ENCODE measurements at places on chromosomes 5 and 9.

DNA sequence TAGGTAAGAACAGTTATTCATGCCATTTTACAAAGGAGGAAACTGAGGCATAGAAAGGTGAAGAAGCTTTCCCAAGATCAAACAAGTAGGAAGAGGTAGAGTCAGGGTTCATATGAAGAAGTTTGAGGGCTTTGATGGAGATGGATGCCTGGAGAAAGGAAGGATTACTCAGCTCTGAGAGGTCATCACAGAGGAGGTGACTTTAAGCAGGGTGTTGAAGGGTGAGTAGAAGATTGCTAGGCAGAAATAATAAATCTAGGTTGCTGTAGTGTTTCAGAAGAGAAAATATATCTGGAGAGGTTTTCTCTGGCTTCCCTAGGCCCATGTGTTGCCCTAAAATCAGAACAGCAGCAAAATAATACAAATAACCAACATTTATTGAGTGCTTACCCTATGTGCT, 196.3 kb downstream of the PALM2AKAP2 start:
- DNase-seq, result no peak

GRCh38 chr5:69414885-69415583, at the start of gene MARVELD2:
Gene MARVELD2 (plus strand): TSS chr5:69415116. CDS start chr5:69419386, 4,270 bp downstream.
- DNase-seq, result peak; percentile 81

DNA sequence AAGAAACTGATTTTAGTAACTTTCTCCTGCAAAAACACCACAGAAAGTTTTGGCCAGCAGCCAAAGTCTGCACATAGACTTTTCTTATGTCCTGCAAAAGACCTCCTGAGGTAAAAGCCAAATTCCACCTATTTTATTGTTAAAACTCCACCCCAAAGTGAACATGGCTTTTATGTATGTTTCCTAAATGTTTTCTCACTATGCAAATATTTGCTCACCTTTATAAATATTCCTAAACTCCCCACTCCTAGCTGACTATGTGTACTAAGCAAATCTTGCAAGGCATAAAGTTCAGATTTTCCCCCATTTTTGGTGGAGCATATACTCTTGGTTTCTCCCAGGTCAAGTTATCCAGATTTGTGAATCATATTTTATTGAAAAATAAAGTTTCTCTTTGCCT, 446.2 kb downstream of the DNAH5 start:
- DNase-seq, result no peak

GRCh38 chr5:36325196-36325595, 23.5 kb upstream of the RANBP3L start:
- DNase-seq, result no peak

- no peak for DNase-seq
Observed at GRCh38 chr9:109859447-109859846, 79.4 kb downstream of the PALM2AKAP2 start.

DNA sequence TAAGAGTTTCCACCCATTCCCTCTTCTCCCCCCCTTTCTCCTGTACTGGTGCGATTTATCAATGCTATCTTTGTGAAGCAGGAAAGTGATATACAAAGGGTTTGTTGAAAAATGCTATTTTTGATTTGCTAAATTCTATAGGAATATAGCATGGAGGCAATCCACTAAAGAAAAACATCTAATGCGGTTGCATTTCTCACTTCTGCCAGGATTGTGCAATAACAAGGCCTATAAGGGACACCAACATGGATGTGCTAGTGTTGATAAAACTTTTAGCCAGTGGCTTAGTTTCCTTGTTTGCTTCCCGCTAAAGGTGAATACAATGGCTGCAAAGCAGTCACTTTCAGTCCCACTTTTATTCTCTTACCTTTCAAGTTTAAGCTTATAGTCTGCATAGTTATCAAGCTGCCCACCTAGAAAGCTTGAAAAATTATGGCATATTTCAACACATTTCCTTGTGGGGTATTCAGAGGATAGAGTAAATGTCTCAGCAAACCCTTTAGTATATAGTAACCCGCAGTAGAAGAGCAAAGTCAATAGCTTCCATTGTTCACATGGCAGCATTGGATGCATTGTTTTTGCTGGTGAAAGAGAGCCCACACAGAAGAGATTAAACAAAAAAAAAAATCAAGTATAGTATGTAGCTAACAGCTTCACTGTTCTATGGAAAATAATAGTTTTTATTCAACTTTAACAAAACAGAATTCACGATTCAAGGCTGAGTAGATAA, 674.6 kb upstream of the SEMA6A start:
- DNase-seq, result no peak

- DNase-seq, result no peak
Observed at GRCh38 chr5:176857216-176857893, 41.8 kb downstream of the HK3 start.

DNA sequence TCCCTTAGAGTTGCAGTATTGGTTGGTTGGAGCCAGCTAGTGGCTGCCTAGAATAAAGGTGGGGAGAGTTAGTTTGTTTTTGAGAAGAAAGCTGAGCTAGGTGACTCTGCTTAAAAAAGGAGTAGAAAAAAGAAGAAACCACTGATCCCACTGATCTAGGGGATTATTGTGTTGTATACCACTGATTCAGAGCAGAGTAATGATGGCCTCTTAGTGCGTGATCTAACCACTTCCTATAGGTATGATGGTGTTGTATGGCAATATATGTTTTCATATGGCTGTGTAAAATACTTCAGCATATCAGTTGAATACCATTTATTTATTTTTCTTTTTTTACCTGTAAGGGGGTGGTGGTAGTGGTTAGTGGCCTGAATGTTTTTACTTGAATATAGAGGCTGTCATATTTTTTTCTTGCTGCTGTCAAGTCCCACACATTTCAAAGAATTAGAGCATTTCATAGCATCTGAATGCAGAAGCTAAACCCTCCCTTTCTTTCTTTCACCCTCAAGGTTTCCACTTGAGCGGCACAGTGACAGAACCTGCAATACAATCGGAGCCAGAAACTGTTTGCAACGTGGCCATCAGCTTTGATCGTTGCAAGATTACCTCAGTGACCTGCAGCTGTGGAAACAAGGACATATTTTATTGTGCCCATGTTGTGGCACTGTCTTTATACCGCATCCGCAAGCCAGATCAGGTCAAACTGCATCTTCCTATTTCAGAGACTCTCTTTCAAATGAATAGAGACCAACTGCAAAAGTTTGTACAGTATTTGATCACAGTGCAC, 140.3 kb downstream of the ZSWIM6 start:
- no peak for DNase-seq

- DNase-seq, result no peak
Observed at GRCh38 chr5:75603371-75603770, 7.9 kb upstream of the ANKDD1B start.

- no peak for DNase-seq
Observed at GRCh38 chr9:110588296-110588695, 8.8 kb upstream of the SVEP1 start.

GRCh38 chr5:149157330-149157729, 16.0 kb downstream of the ABLIM3 start:
- no peak for DNase-seq

DNA sequence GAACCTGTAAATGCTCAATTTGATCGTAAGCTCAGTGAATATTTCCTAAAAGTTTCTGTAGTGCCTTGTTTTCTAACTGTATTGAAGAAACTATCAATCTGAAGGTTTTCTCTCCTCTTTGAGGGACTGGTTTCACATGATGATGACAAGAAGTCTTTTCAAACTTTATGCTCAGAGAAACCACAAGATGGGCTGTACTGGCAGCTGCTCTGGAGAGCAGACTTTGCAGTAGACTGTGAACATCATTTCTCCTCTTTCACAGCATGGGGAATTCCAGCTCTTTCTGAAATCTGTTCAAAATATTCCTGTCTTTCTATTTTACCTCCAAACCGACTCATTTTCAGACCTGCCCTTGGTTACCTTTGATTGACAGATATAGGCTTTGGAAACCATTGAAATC, 194.4 kb downstream of the IZUMO3 start:
- DNase-seq, result no peak

GRCh38 chr5:172688349-172689217, 47.5 kb downstream of the NEURL1B start:
- DNase-seq, result no peak

GRCh38 chr5:68499987-68500386, 284.4 kb downstream of the PIK3R1 start:
- no peak for DNase-seq

GRCh38 chr5:18653216-18653752, 1019.0 kb downstream of the TAF11L14 start:
- DNase-seq, result no peak

GRCh38 chr9:99748266-99748665, 73.4 kb upstream of the NR4A3 start:
- DNase-seq, result no peak

GRCh38 chr9:87684627-87685219, 41.2 kb upstream of the CTSL start:
- DNase-seq, result peak; percentile 84

DNA sequence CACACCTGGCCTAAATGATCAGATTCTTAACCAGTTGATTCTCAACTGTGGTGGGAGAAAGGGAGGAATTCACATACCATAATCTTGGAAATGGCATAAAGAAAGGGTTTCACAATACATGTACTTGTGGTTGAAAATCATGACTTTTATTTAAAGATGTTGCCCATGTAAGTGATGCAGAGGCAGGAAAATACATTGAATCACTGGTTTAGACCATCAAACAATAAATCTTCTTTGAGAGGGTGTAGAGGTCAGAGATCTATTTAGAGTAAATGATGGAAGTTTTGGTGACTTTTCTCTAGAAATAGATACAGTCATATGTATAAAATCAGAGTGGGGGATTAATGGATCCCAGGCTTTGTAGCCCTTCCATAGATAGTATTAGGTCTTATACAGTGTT, 15.4 kb downstream of the NDUFS4 start:
- no peak for DNase-seq

DNA sequence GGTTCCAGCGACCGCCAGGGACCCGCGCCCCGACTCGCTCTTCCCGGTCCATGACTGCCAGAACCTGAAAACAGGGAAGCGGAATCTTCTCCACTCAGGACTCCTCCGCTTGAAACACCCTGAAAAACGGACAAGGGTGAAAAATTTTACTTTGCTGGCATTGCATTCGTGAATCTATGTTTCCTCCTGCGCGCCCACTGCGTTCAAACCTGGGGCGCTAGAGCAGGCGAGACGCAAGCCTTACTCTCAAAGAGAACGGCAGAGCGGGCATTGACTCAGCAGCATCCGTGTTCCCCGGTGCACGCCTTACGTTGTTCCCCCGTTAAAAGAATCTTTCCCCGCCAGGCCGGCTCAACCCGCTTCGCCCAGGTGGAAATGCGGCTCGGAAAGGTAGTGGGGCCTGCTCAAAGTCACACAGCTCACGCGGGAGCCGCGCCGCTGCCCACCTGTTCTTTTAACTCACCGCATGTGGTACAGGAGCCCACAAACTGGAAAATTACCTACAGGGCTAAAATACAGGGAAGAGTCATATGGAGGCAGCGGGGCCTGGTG, 999 bp upstream of the DRD1 start:
- no peak for DNase-seq

DNA sequence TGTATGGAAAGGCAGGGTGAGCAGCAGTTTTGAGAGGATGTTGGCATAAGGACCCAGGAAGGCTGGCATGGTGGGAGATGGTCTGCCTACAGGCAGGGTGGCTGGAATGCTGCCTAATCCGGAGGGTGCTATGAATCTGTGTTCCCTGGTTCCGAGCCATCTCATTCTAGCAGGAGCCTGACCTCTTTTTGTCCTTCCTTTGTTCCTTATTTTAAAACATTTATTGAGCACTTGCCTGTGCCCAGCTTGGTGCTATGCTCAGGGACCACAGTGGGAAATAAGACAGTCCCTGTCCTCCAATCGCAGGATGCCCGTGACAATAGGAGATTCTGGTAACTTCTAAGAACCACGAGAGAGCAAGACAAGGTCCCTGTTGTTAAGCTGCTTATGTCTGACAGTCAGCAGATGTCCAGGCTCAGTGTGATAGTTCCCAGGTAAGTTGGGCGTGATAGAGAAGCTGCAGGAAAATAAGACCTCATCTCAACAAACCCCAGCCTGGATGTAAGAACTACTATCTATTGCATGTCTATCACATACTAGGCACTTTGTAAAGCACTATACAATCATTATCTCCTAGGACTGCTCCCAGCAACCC, 9.1 kb upstream of the ZBTB34 start:
- no peak for DNase-seq

DNA sequence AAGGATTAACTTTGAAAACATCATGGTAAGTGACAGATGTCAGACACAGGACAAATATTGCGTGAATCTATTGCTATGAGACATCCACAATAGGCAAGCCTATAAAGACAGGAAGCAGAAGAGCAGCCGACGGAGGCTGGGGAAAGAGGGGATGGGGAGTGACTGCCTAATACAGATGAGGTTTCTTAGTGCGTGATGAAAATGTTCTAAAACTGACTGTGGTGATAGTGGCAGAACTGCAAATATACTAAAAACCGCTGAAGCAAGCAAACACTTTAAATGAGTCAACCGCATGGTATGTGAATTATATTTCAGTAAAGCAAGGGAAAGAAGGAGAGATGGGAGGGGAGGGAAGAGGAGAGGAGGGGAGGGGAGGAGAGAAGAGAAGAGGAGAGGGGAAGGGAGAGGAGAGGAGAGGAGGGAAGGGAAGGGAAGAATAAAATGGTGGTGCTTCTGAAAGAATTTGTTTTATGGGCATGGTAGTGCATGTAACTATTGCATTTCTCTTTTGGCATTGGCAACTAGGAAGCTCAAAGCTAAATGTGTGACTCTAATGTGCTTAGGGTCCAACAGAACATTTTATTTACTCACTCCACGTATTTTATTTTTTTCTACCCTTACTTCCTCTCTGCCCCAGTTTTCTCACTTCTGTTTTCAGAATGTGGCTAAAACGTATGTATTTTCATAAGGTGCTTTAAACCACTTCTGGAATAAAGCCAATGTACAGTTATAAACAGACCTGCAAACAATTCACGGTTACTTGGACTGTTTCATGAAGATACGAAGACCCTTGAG, 21.3 kb downstream of the AKNA start:
- no peak for DNase-seq

GRCh38 chr9:134145262-134145661, 9.4 kb downstream of the WDR5 start:
- no peak for DNase-seq

DNA sequence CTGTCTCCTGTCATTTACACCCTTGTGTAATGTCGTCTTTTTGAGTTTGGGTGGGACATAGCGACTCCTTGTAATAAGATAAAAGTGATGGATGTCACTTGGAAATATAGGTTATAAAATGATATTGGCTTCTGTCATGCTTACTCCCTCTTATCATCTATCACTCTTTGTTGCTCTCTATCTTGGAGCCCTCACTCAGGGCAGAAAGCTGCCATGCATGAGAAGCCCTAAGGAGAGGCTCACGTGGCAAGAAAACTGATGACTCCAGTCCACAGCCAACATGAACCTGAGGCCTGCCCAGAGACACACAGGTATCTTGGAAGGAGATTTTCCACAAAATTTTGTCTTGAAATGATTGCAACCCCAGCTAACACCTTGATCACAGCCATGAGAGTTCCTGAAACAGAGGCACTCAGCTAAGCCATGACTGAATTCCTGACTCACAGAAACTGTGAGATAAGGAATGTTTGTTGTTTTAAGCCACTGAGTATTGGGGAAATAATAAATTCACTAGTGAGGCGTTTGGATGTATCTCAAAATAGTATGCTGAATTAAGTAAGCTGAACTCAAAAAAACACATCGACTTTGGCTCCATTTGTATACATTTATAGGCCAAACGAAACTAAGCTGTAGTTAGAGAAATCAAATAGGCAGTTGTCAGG, 216.7 kb downstream of the CDH18 start:
- DNase-seq, result no peak

GRCh38 chr9:123320814-123321213, 35.2 kb upstream of the CRB2 start:
- no peak for DNase-seq

GRCh38 chr5:173915310-173916014, 27.3 kb downstream of the CPEB4 start:
- DNase-seq, result no peak

- no peak for DNase-seq
Observed at GRCh38 chr9:136951541-136952320, at the start of gene LCN12. Gene LCN12 (plus strand): TSS chr9:136952273. CDS start chr9:136952328, 55 bp downstream.
